Smooth muscle cell of the brain vasculature (primary cell): ENCODE measurements at places on chromosomes 3 and 15.
A peak's percentile ranks its signal among the peaks of the same experiment; 100 is the strongest.

DNA sequence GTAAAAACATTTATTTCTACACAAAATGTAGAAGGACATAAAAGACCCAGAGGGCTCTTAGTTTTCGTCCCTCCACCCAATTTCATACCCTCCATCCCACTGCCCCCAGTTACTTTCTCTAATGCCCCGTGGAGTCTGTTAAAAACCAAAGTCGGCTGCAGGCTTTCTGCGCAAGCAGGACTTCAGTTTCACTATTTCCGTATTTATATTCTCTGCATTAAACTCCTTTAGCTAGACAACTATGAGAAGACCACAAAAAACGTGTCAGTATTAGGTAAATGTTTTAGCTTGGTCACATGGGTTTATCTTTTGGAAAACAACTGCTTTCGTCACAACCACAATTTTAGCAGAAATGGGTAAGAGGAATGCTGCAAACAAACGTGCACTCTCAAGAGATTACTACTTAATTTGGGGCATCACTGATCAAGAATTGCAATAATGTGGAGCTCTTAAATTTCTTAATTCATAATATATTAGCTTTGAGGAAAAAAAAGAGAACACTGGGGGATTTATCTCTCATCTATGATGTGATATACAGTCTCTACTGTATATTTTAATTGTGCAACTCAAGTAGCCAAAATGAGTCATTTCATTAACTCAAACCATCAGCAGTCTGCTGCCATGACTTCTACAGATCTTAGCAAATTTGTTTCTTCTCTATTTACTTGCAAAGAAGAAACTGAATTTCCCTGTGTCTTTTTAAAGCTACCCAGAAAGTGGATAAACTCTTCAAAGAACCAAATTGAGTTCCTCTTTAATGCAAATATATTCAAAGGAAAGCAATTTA, 740 bp upstream of the NSMCE3 start:
- no peak for DNase-seq

DNA sequence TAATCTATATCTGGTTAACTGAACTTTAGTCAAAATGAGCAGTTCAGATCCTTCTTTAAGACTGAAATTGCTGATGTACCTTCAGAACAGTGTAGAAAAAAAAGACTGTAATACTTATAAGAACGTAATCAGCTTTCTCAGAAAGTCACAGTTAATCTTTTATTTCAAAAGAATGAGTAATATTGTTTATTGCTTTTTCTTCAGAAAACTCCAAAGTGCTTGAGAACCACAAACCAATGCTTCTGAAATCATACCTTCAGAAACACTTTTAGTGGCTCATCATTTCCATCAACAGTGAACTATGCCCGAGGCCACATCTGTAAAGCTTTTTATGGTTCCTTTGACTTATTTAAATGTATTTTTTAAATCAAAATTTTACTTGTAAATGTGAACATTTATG, 33.3 kb upstream of the CLASP2 start:
- DNase-seq: no peak

- DNase-seq: no peak
Observed at GRCh38 chr3:197807969-197808587, 17.0 kb downstream of the LRCH3 start.

- no peak for DNase-seq
Observed at GRCh38 chr3:136544532-136544931, 207.6 kb downstream of the STAG1 start.

DNA sequence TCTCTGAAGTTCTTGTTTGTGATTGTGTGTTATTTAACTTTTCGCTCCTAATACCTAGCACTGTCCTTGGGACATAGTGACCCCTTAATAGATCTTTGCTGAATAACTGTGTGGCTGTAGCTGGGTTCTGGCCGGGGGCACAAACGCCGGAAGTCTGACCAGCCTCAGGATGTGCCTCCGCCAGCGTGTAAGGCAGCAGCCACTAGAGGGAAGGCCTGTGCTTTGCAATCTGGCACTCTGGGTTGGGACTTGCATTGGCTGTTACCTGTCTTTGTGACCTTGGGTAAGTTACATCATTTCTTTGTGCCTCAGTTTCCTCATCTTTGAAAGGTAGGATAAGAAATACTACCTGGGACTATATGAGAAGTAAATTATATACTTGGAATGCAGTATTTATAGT, 158.7 kb downstream of the GHSR start:
- DNase-seq: no peak

DNA sequence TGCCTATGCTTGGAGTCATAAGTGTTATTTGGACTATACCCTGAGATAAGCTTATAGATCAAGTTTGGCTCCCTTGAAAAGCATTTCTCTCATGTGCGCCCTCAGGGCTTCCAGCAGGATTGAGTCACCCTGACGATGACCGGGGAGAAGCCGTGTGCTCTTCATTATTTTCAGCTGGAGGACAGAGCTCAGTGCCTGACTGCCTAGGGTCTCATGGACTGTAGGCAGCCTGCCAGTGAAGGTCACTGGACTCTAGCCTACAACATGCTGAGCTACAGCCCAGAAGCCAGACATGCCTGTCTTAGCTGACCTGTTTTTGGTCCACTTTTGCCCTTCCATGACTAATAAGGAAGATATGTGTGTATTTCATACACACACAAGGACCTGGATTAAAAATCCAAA, 31.6 kb upstream of the NUDT16 start:
- peak; percentile 28 for DNase-seq

- no peak for DNase-seq
Observed at GRCh38 chr3:33174711-33175414, 43.7 kb downstream of the SUSD5 start.

- no peak for DNase-seq
Observed at GRCh38 chr3:161695811-161696210, 199.2 kb downstream of the OTOL1 start.

- DNase-seq: no peak
Observed at GRCh38 chr3:149233323-149233722, 11.7 kb upstream of the CP start.

DNA sequence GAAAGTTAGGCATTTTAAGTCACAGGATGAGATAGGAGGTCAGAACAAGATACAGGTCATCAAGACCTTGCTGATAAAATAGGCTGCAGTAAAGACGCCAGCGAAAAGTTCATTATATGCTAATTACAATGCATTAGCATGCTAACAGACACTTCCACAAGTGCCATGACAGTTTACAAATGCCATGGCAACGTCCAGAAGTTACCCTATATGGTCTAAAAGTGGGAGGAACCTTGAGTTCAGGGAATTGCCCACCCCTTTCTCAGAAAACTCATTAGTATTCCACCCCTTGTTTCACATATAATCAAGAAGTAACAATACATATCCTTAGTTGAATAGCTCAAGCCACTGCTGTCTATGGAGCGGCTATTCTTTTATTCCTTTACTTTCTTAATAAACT, 92.7 kb upstream of the PLXND1 start:
- DNase-seq: no peak

DNA sequence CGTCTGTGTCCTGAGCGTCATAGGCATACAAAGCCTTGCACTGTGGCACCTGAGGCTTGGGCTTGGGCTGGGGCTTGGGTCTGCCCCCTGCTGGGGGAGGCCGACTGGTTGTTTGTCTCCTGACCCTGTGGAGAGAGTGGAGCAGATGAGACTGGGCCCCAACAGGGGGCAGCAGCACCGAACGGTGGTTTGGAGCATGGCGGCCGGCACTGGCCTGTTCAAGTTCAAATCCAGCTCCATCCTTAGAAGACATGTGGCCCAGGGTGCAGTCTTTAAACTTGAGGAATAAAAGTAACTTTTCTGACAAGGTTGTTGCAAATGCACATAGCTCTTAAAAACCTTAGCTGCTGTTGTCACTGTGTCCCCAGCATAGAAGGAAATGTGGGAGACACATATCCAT, 33.3 kb downstream of the CCNB2 start:
- no peak for DNase-seq

- no peak for DNase-seq
Observed at GRCh38 chr3:186129206-186129605, 20.3 kb upstream of the ETV5 start.

- DNase-seq: peak; percentile 18
Observed at GRCh38 chr3:11718637-11719405, 75.1 kb upstream of the VGLL4 start.

DNA sequence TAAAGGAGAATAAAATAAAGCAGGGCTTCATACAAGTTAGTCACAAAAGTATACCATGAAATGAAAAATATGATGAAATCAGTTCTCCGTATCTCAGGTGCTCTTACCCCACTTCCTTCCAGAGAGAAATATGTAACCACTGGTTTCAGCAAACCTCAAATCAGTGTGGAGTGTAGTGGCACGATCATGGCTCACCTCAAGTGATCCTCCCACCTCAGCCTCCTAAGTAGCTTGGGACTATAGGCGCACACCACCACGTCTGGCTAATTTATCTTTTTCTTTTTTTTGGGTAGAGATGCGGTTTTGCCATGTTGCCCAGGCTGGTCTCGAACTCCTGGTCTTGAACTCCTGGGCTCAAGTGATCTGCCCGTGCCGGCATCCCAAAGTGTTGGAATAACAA, 24.2 kb downstream of the DENND4A start:
- DNase-seq: no peak

DNA sequence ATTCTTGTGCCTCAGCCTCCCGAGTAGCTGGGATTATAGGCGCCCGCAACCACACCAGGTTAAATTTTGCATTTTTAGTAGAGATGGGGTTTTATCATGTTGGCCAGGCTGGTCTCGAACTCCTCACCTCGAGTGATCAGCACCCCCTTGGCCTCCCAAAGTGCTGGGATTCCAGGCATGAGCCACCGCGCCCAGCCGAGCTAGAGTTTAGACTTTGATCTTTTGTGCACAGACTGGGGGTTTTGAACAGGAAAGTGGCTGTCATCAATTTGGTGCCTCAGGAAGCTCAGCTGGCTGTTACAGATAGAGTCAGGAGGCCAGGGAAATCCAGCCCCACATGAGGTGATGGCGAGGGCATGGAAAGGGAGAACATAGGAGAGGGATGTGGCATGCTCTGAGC, 19.3 kb upstream of the IREB2 start:
- DNase-seq: no peak

DNA sequence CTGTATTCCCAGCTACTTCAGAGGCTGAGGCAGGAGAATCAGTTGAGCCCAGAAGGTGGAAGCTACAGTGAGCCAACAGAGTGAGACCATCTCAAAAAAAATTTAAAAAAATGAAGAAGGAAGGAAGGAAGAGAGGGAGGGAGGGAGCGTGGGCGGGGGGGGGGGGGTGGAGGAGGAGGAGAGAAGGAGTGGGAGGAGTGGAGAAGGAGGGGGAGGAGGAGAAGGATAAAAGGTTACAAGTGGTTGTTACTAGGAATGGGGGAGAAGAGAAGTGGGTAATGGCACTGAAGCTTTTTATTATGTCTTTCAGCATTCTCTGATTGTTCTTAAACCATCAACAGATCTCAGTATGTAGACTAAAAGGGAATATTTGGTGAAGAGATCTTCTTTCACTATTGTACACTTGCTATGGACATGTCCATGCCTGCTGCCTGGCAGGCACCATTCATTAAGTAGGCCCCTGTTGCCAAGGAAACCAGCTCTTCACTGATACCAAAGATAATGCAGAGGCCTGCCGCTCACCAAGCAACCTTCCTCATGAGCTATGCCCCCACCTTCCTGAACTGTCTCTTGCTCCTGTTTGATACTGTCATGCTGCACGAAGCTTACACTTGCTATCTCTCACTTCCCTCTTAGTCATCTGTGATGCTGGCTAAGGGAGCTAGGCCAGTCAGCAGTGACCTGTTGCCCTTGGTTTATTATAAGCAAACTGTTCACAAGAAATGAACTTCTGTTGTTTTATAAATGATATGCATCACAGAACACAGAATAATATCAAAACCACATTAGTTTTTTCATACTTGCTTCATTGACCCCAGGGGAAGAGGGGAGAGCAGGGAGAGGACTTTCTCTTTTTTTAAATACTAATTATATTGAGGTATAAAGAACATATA, 23.1 kb downstream of the EPM2AIP1 start:
- no peak for DNase-seq

DNA sequence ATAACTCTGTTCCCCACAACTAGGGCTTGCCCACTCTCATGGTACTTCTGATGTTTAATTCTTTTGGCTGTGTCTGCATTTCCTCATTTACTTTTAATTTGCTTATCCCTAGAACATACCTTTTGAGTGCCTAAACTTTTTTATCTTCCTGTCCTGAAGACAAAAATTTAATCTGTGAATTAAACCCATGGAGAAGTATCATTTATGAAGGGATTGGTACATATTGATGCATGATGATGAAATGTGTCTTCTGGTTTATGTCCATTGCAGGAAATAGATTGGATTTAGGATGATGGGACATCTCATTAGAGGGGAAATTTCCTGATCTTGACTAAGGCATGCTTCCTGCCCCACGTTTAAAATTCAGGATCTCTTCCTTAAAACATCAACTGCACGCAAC, 109.5 kb downstream of the PGPEP1L start:
- DNase-seq: no peak

GRCh38 chr15:50247819-50248655, 17.5 kb downstream of the HDC start:
- no peak for DNase-seq

GRCh38 chr3:139388821-139389551, 461 bp downstream of the COPB2 start:
- DNase-seq: no peak

GRCh38 chr3:151835751-151836525, 22.0 kb downstream of the AADAC start:
- DNase-seq: no peak

DNA sequence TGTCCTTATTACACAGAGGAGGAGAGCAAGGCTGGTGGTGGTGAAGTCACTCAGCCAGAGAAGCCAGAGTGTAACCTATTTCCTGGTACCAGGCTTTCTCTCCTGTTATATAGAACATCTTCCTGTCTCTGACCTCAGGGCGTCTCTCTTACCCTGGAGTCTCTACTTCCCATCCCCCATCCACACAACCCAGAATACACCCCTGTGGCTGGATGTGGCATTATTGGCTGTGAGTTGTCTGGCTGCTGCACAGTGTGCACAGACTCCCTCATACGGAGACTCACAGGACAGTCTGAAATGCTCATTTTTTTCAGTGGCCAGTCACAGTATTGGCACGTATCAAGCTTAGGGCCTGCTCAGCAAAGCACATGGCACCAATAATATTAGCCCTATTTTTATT, 8.6 kb downstream of the PODXL2 start:
- no peak for DNase-seq

DNA sequence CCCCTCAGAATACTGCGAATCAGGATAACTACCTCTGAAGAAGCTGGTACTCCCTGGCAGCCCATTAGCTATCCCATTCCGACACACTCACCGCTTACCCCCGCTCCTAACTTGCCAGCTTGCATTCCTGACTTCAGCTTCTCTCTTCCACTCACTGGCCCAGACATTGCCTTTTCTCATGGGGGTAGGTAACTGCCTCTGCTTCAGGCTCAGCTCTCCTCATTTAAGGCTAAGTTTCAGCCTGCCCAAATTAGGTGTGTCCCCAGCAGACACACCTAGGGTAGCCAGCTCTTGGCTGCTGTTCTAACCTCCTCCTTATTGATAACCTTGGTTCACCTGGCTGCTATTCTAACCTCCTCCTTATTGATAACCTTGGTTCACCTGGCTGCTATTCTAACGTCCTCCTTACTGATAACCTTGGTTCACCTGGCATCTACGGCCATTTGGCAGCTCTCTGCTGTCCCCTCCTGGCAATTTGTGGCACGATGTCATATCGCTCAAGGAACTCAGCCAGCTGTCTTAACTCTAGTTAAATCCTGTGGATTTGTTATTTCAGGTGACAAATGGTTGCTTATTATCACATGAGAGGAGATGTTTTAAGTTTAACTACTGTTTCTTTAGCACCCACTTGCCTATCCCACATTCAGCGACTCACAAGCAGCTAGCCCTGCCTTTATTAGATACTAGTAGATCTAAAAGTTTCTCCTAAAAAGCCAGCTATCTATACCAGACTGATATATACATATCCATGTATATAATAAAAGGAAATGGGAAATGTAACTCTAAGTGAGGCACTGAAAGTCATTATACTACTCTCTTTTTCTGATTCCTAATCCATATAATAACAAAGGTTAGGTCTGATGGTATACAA, 106.5 kb upstream of the ACP3 start:
- no peak for DNase-seq
